SK-MEL-5 (cell line): ENCODE measurements at places on chromosomes 1 and 21. TPM values are rescaled to one million over a fixed set of nuclear protein-coding genes. Genes with fewer than 3 reads are reported as not detected.

The ETV3L gene
- total RNA-seq = not detected in 2 replicates

The UBE2U gene
- not detected in 2 replicates for total RNA-seq

The TAS1R1 gene
- not detected in 2 replicates for total RNA-seq

The MXRA8 gene
- total RNA-seq = 0.08 TPM in 1 of 2 replicates, not detected in the other

The NR1I3 gene
- total RNA-seq = not detected in 2 replicates

The PPP1R8 gene
- total RNA-seq = 38.7 and 41.2 TPM in 2 replicates

The GPR37L1 gene
- total RNA-seq = not detected in 2 replicates

The GJA9 gene
- not detected in 2 replicates for total RNA-seq

The IL24 gene
- 0.37 TPM in 1 of 2 replicates, not detected in the other for total RNA-seq

The OR2T29 gene
- total RNA-seq = not detected in 2 replicates

The CRP gene
- total RNA-seq = not detected in 2 replicates
